Activated CD4-positive, CD25-positive, alpha-beta regulatory T cell treated with anti-CD3 and anti-CD28 coated beads, Interleukin-2, amount 50 U/mL, for 16 hours (primary cell): ENCODE measurements at places on chromosomes 7 and 10.

DNA sequence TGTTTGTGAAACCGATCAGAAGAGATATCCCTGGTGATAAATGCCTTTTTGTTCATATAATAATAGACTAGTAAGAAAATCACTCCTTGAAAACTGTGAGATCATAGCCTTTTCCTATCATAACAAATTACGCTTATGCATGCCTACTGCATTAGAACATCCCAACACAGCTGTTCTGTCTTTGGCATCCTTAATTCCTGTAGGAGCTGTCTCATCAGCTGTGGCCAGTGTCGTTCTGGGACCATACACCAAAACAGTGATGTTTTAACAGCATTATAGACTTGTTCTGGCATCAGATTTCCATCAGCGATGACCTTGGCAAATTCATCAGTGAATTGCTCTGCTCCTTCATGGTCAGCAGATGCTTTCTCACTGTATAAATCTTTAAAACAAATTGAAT, 423.6 kb upstream of the LRGUK start:
- no peak for DNase-seq

GRCh38 chr10:124477614-124478363, 16.2 kb downstream of the LHPP start:
- no peak for DNase-seq

DNA sequence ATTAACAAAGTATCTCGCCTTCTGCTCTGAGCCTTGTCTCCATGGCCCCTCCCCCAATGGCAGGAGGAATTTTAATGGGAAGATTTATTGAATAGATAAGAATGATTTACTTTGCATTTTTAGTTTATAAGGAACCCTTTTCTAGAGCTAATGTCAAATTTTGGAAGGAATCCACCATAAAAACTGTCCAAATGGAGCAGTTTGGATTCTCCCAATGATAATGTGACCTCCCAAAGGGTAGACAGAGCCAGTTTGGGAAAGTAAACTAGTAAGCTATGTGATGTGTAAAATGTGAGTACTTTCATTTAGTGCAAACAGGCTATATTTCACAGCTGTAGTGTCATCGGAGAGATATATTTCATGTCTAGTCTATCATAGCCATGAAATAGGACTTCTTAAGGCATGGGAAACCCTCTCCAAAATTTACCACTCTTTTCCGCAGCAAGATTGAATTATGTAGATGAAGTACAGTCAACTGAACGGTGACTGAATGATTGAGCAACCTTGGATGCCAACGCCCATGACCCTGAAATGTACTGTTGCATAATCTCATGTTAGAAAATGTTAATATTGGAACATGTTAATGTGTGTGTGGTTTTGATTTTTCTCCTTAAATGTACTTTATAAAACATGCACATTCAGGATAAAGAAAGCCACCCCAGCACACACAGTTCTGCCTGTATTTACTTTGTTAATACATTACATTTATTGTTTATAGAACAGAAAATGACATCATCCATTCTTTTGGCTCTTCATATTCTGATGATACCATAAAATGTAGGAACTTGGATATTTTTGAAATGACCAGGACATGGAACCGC, 140.6 kb downstream of the NRP1 start:
- no peak for DNase-seq

GRCh38 chr7:28731092-28731658, 227.0 kb downstream of the TRIL start:
- DNase-seq, result no peak

- no peak for DNase-seq
Measured at GRCh38 chr10:97338041-97338440, 3.5 kb upstream of the FRAT2 start.

GRCh38 chr7:105519353-105519752, 2.7 kb downstream of the PUS7 start:
- no peak for DNase-seq

- no peak for DNase-seq
Measured at GRCh38 chr7:118152149-118152548, 31.8 kb upstream of the LSM8 start.
